ENCODE measurements at places on chromosomes 3 and 15.

DNA sequence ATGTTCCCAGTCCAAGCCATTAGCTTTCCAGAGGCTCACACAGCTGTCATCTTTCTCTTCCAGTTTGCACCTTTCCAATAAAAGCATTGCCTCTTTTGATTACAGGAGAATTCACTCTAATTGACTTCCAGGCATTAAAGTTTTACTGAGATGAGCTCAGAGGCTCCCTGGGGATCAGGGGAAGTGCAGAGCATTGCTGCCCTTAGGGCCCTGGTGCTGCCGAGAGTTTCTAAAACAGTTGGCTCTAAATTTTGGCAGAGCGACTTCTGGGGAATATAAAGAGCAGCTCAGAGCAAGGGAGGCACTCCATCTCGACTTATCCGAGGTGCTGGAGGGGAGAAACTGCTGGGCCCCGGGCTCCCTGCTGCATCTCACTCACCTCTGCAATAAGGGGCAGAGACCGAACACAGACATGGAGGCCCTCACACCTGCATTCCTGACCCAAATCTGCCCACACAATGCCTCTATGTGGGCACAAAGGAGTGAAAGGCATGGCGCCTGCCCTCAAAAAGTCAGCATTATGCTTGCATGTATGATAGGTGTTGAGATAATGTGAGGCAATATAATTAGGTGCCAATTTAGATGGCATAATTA is 61.7 kb downstream of the SCN11A start:
- DNase-seq = no peak

DNA sequence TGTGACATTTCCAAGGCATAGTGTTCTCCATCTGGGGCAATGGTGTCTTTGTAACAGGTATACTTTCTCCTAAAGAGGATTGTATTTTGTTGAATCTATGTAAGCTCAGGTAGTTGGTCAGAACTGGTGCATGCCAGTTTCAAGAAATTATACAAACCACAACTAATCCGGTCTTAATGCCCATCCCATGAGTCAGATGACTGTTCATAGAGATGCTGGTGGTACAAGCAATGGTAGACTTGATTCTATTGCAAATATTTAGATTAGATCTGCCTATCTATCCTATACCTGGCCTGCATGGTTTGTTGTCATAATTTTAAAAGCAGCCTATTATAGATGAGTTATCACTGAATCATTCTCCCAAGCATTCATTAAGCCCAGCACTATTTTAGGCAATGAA is 43.5 kb downstream of the ATP13A5 start:
- no peak for DNase-seq

DNA sequence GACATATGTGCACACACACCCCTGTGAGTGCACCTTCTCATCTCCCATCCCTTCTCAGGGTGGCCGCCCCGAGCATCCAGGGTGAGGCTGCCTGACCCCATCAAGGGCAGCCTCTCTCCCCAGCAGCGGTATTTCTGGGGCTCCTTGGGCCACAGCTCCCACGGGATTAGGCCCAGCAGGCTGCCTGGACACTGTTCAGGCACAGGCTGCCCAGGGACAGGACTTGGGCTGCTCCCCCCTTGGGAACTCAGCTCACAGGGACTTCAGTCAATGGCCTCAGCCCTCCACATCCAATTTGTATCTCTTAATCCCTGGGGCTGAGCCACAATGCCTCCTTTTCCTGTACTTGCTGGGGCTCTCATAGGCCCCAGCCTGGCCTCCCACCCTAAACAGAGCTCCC is 35.0 kb downstream of the RHCG start:
- no peak for DNase-seq

GRCh38 chr3:53890726-53891475 is 758 bp downstream of the SELENOK start:
- peak; percentile 34 for DNase-seq

- DNase-seq = peak; percentile 4
Measured at GRCh38 chr3:85710490-85710889, 751.7 kb downstream of the CADM2 start.

GRCh38 chr3:180447136-180447535 is 154.8 kb upstream of the TTC14 start:
- DNase-seq = no peak
